ENCODE measurements at places on chromosomes 7 and 10. TPM values are rescaled to one million over a fixed set of nuclear protein-coding genes. Genes with fewer than 3 reads are reported as not detected.

The ASNS gene
- 28.1 TPM for total RNA-seq

The DIP2C gene
- total RNA-seq, result 4.2 TPM

The C10orf53 gene
- not detected for total RNA-seq

The PCLO gene
- total RNA-seq, result 3.1 TPM

The INA gene
- 3.7 TPM for total RNA-seq

The EPHA1 gene
- total RNA-seq, result 87.5 TPM

The CYP3A7 gene
- total RNA-seq, result not detected

The PCBD1 gene
- 38.3 TPM for total RNA-seq

The GPER1 gene
- total RNA-seq, result 0.49 TPM

The OR2A12 gene
- total RNA-seq, result not detected

The AOC1 gene
- total RNA-seq, result not detected

The NPC1L1 gene
- total RNA-seq, result not detected

The CPA4 gene
- 31.7 TPM for total RNA-seq
